ENCODE measurements at places on chromosomes 6 and 20.

- DNase-seq = no peak
Observed at GRCh38 chr6:106692819-106693208, 63.4 kb downstream of the QRSL1 start.

DNA sequence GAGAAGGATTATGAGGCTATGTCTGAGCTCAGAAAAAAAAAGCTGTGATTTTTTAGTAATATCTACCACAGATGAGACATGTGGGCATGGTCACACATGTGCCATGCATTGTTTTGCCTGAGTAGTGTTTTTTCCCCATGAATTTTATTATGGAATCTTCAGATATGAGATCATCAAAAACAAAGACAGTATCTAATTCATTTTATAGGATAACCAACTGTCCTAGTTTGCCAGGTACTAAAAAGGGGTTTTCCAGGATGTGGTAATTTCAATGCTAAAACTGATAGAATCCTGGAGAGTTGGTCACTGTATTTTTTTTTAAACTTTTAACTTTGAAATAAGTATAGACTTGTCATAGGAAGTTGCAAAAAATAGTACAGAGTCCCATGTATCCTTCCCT lies 127.4 kb upstream of the MAP3K7 start:
- DNase-seq = no peak

- DNase-seq = peak; percentile 84
Observed at GRCh38 chr6:42532038-42532669, 31.7 kb upstream of the UBR2 start.

DNA sequence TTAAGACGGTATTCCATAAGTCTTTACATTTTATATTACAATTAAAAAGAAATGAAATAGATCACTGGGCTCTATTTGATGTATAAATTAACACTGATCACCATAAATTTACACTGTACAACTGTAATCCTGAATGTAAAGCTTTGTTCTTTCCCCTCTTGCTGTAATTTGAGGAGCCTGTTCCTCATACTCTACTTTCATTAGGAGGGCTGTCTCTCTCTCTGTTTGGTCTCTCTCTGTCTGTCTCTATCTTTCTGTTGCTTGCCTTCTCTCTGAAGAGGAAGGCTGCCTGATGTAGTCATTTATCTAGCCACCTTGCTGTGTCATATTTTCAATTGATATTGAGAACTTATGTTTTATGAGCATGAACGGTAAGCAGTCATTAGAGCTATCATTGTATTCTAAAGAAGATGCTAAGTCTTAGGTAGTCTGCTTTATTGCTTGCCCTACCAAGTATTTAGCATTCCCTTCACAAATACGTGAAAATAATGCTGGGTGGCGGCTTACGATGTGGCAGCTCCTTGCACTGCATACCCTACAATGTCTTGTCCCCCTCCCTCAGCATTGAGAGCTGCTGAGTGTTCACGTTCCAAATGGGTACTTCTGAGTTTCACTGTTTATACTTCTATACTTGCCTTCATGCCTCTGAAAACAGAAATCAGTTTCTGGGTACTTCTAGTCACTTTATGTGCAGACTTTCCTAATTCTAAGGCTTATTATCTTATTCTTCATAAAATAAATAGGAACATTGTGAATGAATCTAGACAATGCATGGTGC lies 205.5 kb downstream of the NKAIN2 start:
- no peak for DNase-seq

GRCh38 chr6:8110725-8111124 lies 8.4 kb upstream of the EEF1E1 start:
- DNase-seq = no peak

DNA sequence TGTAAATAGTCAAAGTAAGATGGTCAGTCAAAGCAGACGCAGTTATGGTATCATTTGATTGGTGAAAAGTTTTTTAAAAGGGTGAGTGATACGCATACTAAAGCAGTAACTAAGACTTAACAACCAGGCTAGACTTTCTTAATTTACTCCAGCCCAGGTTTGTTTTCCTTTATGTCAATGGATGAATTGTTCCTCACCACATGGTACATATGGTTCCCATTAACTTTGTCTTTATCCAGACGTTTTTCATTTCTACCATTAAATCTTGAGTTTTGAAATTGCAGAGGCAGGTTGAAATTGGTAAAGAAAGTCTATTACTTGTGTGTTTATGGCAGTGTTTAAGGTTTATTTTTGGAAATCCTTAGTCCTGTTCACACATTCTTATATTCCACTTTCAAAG lies 98.5 kb upstream of the SCGN start:
- DNase-seq = no peak

GRCh38 chr20:2816583-2817340 lies 598 bp downstream of the TMEM239 start:
- no peak for DNase-seq

- DNase-seq = no peak
Observed at GRCh38 chr6:19156443-19156842, 680.7 kb upstream of the ID4 start.

DNA sequence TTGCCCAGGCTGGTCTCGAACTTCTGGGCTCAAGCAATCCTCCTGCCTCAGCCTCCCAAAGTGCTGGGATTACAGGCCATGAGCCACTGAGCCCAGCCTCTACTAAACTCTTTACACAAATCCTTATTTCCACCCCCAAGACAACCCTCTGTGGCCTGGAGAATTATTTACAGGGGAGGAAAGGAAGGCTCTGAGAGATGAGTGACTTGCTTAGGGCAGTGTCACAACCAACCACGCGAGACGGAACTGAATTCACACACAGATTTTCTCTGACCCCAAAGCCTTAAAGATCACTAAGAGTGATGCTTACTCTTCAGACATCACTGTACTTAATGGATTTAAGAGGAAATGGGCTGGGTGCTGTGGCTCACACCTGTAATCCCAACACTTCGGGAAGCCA lies 86.2 kb downstream of the RIPOR3 start:
- no peak for DNase-seq

- peak; percentile 90 for DNase-seq
Observed at GRCh38 chr20:47576516-47577033, 74.9 kb downstream of the NCOA3 start.

DNA sequence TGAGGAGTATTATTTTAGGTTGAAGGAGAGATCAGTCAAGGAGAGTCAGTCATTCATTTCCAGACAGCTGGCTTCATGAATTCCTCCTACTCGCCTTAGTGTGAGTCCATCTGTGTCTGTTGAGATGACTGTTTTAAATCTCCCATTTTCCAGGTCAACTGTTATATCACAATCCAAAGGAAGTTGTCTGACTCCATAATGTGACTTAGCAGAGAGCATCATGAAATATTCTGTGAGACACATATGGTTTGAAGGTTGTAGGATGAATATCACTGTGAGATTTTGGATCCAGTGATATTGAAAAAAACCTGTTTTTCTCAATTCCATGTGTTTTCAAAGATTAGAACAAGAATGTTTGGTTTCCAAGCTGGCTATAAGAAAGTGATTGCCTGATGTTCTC lies 530.2 kb upstream of the MAN1A1 start:
- no peak for DNase-seq

GRCh38 chr6:11586536-11586935 lies 49.0 kb downstream of the TMEM170B start:
- no peak for DNase-seq

- DNase-seq = no peak
Observed at GRCh38 chr6:112571488-112572270, 224.5 kb downstream of the RFPL4B start.

GRCh38 chr6:3193102-3193849 lies 34.2 kb downstream of the TUBB2B start:
- DNase-seq = no peak
